Renal cortex interstitium (tissue), 15 donors: ENCODE measurements at places on chromosomes 3 and 15. TPM values are rescaled to one million over a fixed set of nuclear protein-coding genes. Genes with fewer than 3 reads are reported as not detected.

The CMTM8 gene
- polyA plus RNA-seq, result 10.0 TPM

- DNase-seq, result no peak
Measured at GRCh38 chr3:11053926-11054503, 61.5 kb downstream of the SLC6A1 start.

The PTPN9 gene
- 40.2 TPM for polyA plus RNA-seq

The TIPIN gene
- 19.7 TPM for polyA plus RNA-seq

DNA sequence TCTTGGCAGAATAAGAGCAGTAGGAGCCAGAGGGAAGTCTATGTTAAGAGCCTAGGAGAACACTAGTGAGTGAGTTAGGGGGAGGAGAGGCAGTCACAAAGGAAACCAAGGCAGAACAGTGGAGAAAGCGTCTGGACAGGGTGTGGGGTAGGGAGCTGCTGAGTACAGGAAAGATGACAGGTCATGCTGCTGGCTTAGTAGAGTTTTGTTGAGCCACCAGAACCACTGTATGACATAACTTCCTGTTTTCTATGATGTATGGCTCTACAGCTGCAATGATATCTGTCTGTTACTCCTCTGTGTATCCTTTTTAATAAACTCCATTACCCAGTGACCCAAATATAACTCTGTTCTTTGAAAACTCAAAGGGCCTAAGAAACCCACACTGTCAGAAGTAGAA lies 10.6 kb upstream of the STT3B start:
- no peak for DNase-seq

The TMEM44 gene
- polyA plus RNA-seq, result 18.7 TPM

GRCh38 chr3:157369727-157370421 lies 66.8 kb upstream of the PTX3 start:
- DNase-seq, result no peak

DNA sequence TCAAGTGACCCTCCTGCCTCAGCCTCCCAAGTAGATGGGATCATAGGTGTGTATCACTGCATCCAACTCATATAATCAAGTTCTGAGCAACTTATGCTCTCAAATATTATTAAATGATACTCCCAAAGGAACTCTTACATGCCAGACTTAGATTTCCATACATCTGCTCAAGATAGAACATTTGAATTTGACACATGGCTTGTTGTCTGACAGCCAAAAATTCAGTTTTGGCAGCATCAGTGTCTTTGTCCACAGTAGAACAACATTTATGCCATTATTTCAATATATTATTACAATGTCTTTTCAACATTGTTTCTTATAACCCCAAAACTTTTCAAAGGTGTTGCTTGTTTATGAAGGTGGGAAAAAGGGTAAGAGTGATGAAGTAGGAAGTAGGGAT lies 116.2 kb downstream of the SUCNR1 start:
- DNase-seq, result no peak

DNA sequence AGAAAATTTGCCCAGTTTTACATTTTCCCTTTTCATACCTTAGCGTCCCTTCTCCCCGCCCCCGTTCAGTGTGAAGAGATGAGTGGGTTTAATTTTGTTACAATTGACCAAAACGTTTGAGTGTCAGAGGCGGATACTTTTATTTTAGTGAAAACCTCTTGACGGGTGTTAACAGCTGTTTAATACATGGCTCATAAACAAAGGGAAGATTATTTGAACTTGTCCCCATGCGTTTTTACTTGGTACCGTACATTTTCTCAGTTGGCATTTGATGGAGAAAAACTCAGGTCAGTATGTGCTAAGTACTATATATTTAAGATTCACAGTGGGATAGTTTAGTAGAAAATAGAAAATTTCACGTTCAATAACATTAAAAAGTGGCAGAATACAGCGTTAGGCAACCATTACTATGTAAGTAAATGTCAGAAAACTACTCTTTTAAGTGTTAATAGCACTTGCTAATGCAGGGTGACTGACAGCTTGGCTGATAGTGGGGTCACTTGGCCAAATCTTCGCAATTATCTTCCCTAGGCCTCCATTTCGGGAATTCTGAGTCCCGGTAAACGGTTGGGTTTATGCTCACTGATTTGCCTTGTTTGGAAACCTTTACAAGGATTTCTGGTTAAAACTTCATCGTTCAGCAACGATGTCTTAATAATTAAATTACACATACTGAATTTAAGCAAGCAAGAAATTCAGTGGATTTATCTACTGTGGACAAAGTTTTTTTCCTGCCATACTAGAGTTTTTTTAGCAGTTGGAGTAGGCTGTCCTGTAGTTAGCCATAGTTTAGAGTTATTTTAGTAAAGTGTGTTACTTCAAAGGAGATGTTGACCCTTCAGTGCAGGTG lies 4.8 kb downstream of the CHD2 start:
- no peak for DNase-seq

The CPN2 gene
- 0.51 TPM for polyA plus RNA-seq

- DNase-seq, result no peak
Measured at GRCh38 chr15:78002996-78003395, 74.5 kb downstream of the TBC1D2B start.

- no peak for DNase-seq
Measured at GRCh38 chr3:4493941-4494894, 1.1 kb downstream of the ITPR1 start.

The MYEF2 gene
- polyA plus RNA-seq, result 84.5 TPM

DNA sequence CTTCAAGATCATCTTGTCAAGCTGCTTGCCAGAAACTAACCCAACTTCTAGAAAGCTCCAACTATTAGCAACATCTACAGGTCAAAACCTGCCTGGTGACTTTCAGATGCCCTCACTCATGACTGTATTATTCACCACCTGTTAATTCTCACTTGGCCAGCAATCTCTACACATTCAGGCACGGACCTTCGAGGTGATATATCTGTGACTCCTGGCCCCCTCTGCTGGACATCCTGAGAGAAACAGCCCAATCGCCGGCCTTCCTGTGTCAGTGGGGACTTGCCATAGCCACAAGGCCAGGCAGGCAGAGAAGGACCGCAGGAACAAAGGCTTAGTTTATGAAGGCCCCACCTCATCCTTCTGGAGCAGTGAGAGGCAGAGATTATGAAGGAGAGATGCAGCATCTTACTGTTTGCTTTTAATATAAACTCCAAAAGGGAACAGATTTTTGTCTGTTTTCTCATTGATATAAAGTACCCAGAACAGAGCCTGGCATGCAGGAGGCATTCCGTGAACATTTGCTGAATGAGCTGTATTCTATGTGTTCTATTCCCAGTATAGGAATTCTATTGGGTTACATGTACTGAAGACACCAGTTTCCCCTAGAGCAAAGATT lies 24.4 kb upstream of the OCA2 start:
- peak; percentile 63 for DNase-seq

GRCh38 chr3:110577854-110578253 lies 493.8 kb upstream of the NECTIN3 start:
- DNase-seq, result no peak

DNA sequence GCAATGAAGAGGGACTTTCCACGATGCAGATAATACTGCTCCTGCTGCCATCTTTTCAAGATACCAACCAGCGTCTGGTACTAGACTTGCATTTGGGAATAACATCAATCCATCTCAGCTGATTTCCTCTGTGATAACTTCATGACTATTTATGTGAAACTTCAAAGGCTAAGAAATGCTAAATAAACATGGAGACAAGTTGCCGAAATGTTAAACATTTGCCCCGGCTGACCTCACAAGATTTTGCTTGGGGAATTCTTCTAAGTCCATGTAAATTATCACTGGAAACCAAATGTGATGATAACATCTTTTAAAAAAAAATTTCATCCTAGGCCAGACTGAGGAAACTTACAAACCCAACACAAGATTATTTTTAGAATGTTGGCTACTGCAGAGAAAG lies 185.8 kb upstream of the PRICKLE2 start:
- DNase-seq, result no peak
